Hematopoietic multipotent progenitor cell treated with erythropoietin and hydrocortisone succinate and interleukin-3 and kit ligand, for 15 days (in vitro differentiated cells): ENCODE measurements at places on chromosomes 2 and 18.

GRCh38 chr2:201813996-201814760 lies 7.8 kb downstream of the CDK15 start:
- no peak for DNase-seq

GRCh38 chr2:158797963-158798700 lies 3.0 kb downstream of the DAPL1 start:
- DNase-seq, result no peak

- DNase-seq, result no peak
These were observed 64.2 kb downstream of the MTCL1 start for GRCh38 chr18:8769509-8770095.

DNA sequence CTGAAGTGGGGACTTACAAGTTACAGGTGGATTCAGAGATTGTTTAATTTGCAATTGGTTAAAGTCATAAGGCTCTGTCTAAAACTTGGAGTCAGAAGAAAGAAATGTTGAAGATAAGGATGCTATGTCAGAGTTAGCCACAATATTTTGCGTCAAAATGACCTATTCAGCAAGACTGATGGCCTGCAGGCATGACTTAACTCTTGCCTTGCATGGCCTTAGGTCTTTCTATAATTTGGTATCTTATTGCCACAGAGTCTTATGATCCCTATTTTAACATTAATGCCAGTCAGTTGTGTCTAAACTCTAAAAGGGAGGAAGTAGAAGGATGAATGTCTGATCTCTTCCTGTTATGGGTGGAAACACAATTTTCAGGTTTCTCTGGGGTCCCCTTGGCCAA lies 5.2 kb upstream of the COMMD1 start:
- no peak for DNase-seq

DNA sequence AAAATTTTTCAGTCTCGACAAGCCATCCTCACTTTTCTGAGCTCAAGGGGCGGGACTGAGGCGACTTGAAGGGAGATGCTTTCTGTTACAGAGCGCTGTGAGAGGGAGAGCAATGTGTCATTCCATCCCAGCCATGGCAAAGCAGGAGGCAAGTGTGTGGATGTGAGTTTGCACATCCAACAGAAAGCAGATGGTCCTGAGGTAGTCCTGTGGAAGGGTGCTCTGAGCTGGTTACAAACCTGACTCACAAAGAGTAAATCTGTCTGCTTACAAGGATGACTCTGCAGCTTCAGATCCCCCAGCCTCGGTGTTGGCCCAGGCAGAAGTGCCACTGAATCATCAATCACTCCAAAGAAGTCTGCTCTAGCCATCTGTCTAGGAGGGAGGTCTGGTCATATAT lies 482.0 kb upstream of the DCC start:
- DNase-seq, result no peak

GRCh38 chr2:6872394-6872793 lies 5.2 kb upstream of the RSAD2 start:
- DNase-seq, result no peak

- no peak for DNase-seq
These were observed 31.8 kb upstream of the LYPD1 start for GRCh38 chr2:132701810-132702209.

DNA sequence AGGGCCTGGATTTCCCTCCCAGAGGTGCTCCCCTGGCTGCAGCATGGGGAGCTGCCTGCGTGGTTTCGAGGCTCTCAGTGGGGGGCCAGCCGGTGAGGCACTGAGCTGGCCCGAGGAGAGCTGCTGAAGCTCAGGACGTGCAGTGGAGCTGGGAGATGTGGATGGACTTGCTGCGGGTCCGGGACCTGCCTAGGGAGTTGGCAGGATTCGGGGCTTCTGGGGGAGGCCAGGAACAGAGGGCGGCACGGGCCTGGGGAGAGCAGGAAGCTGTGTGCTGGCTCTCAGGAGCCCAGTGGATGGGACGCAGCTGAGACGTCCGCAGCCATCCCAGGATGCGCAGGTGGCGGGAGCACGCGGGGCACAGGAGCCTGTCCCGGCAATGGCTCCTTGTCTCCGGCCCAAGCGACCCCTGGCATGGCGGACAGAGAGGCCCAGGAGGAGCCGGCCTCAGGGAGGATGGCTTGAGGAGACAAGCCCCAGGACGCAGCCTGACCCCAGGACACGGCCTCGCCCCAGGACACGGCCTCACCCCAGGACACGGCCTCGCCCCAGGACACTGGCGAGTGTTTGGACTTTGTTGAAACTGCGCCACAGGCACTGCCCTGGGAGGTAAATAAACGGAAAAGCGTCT lies 116.1 kb downstream of the NFATC1 start:
- no peak for DNase-seq

DNA sequence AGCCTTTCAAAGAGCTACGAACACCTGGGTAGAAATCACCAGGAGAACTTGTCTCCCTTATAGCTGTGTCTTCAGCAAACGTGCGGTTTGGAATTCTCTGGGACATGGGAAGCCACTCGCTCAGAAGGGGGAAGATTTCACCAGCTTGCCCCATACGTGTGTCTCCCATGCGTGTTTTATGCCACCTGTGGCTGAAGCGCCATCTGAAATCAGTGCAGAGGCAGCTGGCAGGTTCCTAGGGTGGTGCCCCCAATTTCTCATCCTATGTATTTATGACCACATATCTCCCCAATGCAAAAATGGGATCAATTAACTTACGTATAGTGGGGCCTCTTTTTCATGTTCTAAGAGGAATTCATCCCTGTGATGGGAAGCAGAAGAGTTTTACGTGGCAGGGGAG lies 81.6 kb downstream of the TPO start:
- no peak for DNase-seq

- no peak for DNase-seq
These were observed 25.3 kb downstream of the SCG2 start for GRCh38 chr2:223576873-223577272.

DNA sequence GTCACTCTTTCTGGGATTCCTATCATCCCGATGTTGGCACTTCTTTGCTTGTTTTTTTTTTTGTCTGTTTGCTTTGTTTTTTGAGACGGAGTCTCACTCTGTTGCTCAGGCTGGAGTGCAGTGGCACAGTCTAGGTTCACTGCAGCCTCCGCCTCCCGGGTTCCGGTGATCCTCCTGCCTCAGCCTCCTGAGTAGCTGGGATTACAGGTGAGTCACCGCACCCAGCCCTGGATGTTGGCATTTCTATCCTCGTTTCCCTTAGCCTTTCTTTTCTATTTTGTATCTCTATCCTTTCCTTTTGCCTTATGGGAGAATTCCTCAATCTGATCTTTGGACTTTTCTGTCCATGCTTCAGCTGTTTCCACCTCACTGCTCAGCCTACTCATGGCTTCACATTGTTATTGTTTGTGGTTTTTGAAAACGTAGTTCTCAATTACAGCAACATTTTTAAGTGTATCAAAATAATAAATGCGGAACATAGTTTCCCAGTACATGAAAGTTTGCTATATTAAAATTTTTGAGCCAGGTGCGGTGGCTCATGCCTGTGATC lies 62.1 kb upstream of the ZNF516 start:
- DNase-seq, result no peak

DNA sequence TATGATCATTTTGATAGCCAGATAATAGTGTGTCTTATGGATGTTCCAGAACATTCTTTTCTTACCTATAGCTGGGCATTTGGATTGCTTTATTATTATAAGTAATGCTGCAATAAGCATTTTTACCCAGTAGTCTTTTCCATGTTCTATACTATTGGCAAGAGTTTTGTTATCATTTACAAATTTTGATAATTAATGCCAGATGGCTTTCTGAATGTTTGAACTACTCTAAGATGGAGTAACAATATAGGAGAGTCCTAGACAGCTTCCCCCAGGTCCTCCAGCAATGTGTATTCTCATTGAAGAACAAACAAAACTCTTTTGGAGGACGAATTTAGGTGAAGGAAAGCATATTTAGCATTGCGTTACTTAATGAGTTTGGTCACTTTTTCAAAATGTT lies 73.0 kb downstream of the INPP4A start:
- no peak for DNase-seq

GRCh38 chr18:9758624-9759075 lies 50.5 kb downstream of the RAB31 start:
- DNase-seq, result no peak

DNA sequence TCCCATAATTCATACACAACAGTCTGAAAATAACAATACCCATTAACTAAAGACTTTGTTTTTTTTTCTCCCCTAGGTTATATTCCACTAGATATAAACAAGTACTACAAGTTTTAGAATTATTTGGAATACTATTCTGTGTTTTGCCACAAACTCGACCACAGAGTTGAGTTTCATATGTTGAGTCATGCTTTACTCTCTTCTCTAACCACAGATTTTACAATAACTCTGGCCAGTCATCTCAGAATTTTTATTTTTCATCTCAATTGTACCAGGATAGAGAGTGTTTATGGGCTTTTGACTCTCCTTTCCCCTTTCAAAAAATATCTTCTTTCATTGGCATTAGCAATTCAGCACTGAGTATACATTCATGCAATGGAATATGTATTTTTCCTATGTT lies 348.7 kb upstream of the GALNT5 start:
- DNase-seq, result no peak

- DNase-seq, result no peak
These were observed 134.5 kb downstream of the CCBE1 start for GRCh38 chr18:59562751-59563150.

DNA sequence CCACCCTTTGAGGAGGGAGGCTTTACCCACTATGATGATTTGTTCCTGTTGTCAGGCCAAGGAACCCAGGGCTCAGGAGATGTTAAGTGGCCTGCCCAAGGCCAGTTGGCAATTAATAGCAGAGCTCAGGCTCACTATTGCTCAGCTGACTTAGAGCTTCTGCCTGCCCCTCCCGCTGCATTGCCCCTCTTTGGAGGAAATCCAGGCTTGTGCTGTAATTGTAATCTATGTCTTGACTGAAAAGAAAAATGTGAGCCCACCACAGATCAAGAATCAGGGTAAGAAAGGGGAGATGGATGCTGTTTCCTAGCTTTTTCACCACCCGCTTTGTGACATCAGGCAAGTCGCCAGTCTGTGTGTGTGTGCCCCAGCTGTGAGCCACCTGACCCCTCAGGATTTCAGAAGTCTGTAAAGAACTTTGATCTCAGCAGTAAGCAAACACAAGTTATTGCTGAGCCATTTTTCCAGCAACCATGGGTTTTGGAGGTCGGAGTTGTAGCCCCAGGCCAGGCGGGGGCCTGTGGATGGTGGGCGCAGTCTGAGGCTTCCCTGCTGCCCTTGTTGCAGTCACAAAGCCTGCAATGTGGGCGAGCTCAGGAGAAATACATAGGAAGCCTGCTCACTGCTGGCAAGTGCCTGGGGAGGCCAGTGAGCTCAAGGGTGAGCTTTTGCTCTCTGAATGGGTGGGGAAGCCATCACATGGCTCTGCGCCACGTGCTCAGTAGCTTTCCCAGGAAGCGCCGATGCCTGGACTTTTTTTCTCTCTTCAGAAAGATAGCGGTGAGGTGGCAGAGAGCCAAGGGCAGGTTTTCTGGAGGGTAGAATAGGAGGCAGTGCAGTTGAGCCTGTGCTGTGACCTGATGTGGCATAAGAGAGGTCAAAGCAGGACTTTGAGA lies 6.1 kb downstream of the CABLES1 start:
- DNase-seq, result no peak

DNA sequence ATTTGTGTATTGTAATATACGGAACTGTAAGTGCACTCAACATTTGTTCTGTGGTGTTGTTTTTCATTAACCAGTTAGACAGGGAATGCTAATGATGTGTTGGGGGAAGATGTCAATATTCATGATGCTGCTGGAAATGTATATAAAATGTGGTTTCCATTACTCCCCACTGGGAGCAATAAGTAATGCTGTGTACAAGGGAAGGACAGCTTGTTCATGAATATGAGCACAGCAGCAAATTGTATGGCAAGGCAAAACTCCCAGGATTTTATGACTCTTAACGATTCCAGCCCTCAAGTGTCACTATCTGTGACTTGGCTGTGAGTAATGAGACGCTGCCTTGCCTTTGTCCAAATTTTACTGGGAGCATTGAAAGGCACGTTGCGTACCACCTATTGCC lies 312.4 kb upstream of the DDX18 start:
- DNase-seq, result no peak

- no peak for DNase-seq
These were observed 59.8 kb upstream of the HS6ST1 start for GRCh38 chr2:128378231-128379020.

DNA sequence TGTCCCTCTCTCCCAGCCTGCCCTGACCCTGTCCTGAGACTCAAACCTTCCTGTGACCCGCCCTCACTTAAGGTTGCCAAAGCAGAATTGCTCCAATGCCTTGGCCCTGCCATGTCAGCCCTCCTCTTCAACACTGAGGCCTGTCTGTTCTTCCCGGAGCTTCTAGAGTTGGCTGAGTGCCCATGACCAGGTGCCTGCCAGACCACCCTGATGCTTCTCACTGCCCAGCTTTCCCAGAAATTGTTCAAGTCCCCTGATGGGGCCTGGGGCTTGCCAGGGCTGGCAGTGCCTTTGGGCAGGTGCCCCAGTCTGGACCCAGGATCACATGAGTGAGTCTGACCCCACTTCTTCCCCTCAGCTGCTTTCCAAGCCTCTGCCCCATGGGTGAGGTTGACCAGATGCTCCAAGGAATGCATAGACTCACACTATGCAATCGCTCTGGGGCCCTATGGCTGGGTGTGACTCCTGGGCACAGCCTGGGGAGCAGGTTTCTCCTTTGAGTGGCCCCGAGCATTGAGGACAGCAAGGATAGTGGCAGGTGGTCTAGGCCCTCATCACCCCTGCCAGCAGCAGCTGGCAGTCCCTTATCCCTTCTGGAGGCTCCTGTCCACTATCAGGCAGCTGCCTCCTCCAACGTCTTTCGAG lies 3.1 kb upstream of the INPP5D start:
- no peak for DNase-seq

- DNase-seq, result peak; percentile 63
These were observed 13.6 kb upstream of the IRS1 start for GRCh38 chr2:226813148-226813701.

DNA sequence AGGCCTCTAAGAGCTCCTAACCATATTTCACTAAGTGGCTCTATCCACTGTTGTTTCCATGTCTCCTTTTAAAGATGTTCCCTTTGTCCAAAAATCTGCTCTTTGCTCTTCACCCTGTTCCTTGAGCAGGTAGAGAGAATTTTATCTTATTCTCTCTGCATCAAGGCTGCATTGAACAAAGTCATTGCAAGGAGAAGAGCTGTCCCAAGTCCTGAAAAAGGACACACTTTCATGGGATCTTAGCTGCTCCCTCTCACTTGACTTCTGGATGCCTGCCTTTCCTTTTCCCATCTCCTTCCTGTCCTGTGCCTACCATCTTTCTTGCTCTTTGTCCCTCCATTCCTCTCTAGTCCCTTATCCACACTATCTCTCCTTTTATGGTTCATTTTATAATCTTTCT lies 235.2 kb upstream of the THSD7B start:
- DNase-seq, result no peak

GRCh38 chr18:76875390-76876325 lies 53.3 kb downstream of the ZNF236 start:
- peak; percentile 64 for DNase-seq
